A673 (cell line): ENCODE measurements at places on chromosomes 5 and 9.

- peak; percentile 43 for DNase-seq
These were observed 19.8 kb upstream of the NTNG2 start for GRCh38 chr9:132141948-132142594.

GRCh38 chr9:109894921-109895758 lies 115.1 kb downstream of the PALM2AKAP2 start:
- DNase-seq, result no peak

DNA sequence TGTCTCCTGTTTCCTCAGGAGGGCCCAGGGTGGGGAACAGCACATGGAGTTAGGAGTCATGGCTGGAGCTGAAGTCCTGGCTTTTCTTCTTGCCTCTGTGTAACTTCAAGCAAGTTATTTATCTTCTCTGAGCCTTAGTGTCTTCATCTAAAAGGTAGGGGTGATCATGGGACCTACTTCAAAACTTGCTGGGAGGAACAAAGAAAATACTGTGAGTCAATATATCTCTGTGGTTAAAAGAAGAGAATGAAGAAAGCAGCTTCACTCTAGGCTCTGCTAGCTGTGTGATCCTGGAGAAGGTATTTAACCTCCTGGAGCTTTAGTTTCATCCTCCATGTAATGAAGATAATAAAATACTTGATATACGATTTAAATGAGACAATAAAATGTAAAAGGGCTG lies 26.5 kb downstream of the AFAP1L1 start:
- no peak for DNase-seq

- DNase-seq, result no peak
These were observed 1.5 kb upstream of the PDGFRB start for GRCh38 chr5:150157168-150157567.

- DNase-seq, result no peak
These were observed 2.5 kb downstream of the C1QTNF3 start for GRCh38 chr5:34040472-34040871.

DNA sequence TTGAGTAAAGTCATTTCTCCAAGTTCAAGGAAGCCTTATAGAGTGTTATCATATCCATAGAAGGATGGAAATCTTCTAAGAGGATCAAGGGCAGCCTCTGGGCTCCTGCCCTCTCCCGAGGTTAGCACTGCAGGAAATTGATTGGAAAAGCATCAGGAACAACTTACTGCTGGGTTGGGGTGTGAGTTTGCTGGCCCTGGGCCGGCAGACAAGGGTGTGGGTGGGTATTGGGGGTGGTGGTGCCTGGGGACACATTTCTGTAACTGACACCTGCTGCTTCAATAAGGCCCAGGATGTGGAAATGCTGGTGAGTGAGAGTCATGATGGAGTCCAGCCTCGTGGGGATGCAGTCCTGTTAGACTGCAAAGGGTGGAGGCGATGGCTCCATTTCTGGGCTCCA lies 5.5 kb downstream of the CSF2 start:
- no peak for DNase-seq

- DNase-seq, result no peak
These were observed 30.2 kb upstream of the DUSP1 start for GRCh38 chr5:172801179-172801671.

DNA sequence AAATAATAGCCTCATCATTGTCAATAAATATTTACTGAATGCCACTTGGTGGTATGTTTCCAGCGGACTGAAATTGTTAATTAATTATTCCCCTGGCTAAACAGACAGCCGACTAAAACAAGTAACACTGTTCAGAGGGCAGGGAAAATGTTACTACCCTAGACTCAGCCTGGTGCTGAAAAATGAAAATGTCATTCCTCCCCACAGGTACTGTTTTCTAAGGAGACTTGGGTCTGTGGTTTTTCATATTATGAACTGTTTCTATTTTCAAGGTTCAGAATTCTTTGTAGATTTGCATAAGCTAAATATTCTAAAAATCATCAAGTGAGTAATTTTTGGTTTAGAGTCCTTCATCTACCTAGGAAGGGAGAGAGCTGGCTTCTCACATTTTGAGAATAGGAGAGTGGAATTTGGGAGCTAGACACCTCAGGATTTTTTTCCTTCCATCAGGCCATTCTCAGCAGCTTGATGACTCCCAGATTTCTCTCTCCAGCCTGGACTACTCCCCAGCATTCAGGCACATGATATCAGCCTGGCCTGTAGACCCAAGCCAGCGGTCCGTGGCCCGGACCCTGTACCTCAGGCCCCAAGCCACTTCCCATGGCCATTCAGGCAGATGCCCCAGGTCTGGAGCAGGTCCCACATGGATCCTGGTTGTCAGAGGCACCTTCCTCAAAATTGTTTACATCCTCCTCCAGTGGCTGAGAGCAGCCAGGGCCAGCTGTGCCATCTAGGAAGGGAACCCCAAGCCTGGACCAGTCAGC lies 24.4 kb downstream of the BHMT start:
- DNase-seq, result no peak

- DNase-seq, result no peak
These were observed 14.8 kb downstream of the ASPN start for GRCh38 chr9:92467511-92467910.

- no peak for DNase-seq
These were observed 218.5 kb downstream of the TAF11L14 start for GRCh38 chr5:17852740-17853139.

GRCh38 chr9:136614372-136614922 lies 48.3 kb upstream of the EGFL7 start:
- no peak for DNase-seq

DNA sequence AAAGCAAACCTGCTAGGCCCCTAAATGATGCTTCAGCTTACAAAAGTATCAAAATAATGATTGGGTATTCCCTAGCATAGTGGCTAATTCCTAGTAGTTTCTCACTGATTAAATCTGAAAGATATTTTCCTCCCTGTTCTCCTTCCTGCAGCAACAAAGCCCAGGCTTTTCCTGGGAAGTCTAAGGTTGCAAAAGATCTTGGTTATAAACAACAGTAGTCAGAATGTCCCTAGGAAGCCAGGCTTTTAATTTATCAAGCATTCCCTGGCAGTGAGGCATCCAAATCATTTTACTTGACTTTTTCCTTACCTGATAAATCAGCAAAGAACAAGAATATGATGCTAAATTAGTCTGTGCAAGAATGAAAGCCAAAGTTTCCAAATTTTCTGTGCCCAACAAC lies 272.0 kb downstream of the PDE4D start:
- DNase-seq, result no peak

DNA sequence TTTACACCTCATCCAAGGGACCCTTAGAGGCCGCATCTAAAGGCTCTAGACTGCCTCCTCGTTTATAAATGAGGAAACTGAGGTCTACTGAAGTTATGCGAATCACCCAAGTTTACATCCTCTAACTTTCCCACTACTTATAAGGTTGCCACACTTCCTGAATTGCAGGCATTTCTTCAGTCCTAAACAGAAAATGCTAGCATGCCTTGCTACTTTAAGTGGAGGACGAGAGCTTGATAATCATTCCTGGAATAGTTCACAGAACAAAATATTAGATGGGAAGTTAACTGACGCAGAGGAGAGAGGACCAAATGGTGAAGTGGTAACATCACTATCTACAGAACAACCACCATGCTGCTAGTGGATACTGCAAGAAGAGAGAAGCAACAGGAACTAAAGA lies 85.8 kb downstream of the GNAQ start:
- DNase-seq, result no peak

GRCh38 chr9:77769246-77769645 lies 121.1 kb upstream of the GNA14 start:
- no peak for DNase-seq

- DNase-seq, result no peak
These were observed 5.2 kb upstream of the ANKS6 start for GRCh38 chr9:98801561-98801960.

DNA sequence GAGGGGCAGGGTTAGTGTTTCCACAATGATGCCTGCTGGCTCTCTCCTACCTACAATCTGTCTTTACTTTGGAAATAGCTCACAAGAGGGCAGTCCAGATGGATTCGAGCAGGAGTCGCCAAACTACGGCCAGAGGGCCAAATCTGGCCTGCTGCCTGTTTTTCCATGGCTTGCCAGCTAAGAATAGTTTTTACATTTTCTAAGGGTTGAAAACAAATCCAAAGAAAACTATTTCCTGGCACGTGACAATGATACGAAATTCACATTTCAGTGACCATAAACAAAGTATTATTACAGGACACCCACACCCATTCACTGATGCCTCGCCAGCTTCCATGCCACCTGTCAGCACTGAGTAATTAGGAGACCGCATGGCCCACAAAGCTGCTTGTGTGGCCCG lies 162.9 kb upstream of the WWC1 start:
- no peak for DNase-seq

- no peak for DNase-seq
These were observed 135.3 kb upstream of the RPS23 start for GRCh38 chr5:82413302-82414040.

- DNase-seq, result no peak
These were observed 80.1 kb downstream of the ESM1 start for GRCh38 chr5:54905246-54905795.

- DNase-seq, result peak; percentile 92
These were observed 115.7 kb downstream of the PAPPA start for GRCh38 chr9:116269250-116269649.

DNA sequence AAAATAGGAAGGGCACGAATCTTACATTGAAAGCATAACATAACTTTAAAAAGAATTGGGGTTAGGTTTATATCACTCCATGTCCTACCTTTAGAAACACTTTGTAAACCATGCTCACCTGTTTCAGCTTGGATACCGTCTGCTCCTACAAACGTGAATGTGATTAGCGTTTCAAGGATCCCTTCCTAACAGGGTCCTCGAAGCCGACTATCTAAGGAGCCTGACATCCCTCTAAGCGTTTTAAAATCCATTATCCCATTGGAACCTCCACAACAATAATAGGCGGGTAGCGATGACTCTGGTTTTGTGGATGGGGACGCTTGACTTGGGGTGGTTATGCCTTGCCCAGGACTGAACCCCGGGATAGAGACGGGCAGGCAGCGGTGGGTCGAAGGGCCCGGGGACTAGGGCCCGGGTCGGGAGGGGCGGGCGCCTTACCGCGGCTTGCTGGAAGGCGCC lies 937 bp downstream of the SVEP1 start:
- no peak for DNase-seq

GRCh38 chr9:137077758-137078693 lies 709 bp downstream of the UAP1L1 start:
- no peak for DNase-seq

- DNase-seq, result no peak
These were observed 115.7 kb upstream of the EFNA5 start for GRCh38 chr5:107786424-107786823.

DNA sequence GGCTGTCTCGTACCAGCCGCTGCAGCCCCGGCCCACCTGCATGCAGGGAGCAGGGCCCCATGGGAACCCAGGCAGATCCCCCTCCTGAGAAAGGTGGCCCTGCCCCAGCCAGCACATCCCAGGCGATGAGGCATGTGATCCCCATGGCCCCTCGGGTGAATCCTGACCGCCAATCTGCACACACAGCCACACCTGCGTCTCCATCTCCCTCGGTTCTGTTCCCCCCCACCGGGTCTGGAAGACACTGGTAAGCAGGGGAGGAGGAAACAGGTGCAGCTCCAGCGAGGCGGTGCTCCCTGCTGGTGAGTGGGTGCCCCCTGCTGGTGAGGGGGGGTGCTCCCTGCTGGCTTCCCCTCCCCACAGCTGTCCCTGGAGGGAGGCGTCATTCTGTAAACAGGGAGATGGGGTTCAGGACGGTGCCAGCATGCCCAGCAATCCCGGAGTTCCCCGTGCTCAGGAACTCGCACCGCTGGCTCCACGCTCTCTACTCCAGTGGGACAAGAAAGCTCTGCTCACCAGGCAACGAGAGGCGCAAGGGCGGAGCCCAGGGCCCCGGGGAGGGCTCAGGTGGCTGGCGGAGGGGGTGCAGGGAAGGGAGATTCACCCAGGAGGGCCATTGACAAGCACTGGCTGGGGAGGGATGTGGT lies 28.4 kb upstream of the SLC12A7 start:
- DNase-seq, result peak; percentile 76

GRCh38 chr5:170495825-170496661 lies 7.8 kb upstream of the KCNIP1 start:
- DNase-seq, result no peak

GRCh38 chr9:3708751-3709150 lies 182.9 kb upstream of the RFX3 start:
- peak; percentile 88 for DNase-seq

DNA sequence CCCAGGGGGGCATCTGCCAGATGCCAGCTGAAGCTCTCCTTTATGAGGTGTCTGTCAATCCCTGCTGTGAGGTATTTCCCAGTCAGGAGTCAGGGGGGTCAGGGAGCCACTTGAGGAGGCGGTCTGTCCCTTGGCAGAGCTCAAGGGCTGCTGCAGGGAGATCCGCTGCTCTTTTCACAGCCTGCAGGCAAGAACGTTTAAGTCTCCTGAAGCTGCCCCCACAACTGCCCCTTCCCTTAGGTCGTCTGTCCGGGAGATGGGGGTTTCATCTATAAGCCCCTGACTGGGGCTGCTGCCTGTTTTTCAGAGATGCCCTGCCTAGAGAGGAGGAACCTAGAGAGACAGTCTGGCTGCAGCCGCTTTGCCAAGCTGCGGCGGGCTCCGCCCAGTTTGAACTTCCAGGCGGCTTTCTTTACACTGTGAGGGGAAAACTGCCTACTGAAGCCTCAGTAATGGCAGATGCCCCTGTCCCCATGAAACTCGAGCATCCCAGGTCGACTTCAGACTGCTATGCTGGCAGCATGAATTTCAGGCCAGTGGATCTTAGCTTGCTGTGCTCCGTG lies 148.3 kb downstream of the RPS23 start:
- DNase-seq, result no peak

DNA sequence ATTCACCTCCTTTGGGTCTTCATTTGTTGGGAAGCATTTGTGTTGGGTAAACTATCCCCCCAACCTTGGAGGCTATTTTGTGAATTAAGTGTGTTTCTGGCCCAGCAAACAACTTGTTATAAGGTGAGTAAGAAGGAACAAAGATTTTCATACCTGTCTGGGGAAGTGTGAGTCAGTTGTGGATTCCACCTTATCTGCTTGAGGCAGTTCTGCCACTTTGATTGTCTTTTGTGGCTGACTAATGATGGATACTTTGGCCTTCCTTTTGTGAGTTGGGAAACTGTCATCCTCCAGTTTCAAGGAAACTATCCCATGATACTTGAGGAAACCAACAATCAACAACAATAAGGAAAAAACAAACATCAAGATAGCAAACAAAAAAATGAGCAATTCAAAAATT lies 24.6 kb upstream of the CER1 start:
- no peak for DNase-seq

- DNase-seq, result no peak
These were observed 5.4 kb downstream of the IGIP start for GRCh38 chr5:140130949-140131733.

GRCh38 chr5:147688656-147689356 lies 93.7 kb downstream of the JAKMIP2 start:
- DNase-seq, result no peak

- no peak for DNase-seq
These were observed 957.8 kb upstream of the TYRP1 start for GRCh38 chr9:11735391-11735790.

DNA sequence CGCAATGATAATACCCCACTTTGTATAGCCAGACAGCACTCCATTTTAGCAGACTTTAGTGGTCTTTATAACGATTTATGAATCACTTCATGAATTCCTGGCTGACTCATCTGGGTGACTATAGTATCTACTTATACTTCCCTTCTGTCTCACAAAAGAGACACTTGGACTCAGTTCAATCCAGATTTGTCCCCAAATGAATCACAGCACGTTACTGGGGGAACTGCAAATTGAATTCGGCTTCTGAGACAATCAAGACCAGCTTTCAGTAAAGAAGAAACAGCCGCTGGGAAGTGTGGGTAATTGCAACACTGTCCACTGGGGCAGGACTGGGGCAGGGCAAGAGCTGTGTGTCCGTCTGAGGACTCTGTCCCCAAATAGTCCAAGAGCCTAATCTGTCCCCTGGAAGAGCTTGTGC lies 337.3 kb upstream of the RFX3 start:
- peak; percentile 92 for DNase-seq

- DNase-seq, result no peak
These were observed 19.6 kb upstream of the INSL6 start for GRCh38 chr9:5205071-5205470.
